KBM-7 (cell line): ENCODE measurements at places on chromosomes 4 and X.

- DNase-seq, result no peak
Observed at GRCh38 chrX:15157624-15158023, 112.3 kb downstream of the ASB9 start.

DNA sequence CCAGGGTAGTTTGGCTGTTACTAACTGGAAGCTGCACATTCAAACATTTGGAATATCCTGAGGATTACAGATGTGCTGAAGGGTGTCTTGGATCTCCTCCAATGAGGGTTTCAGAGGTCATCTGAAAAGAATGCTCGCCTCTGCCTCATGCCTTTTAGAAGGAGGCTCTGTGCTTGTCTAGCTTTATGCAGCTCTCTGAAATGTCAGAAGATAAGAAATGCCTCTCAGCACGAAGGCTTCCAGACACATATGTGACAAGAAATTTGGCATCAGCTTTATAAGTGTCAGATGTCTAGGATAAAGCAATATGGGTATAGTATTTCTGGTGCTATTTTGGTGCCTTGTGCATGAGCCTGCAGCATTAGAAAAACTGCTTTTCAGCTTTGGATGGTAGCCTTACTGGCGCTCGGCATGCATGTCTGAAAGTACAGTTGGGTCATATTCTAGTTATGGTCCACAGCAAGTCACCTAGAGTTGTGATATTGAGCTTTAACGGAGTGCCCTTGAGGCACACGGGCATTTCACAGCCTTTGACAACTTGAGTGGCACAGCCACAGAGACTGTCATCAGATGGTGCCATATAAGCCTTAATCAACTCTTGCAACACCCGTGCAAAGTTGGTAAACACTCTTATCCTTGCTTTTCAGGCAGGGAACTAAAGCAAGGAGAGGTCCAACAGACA is 70.8 kb upstream of the PGRMC2 start:
- no peak for DNase-seq

DNA sequence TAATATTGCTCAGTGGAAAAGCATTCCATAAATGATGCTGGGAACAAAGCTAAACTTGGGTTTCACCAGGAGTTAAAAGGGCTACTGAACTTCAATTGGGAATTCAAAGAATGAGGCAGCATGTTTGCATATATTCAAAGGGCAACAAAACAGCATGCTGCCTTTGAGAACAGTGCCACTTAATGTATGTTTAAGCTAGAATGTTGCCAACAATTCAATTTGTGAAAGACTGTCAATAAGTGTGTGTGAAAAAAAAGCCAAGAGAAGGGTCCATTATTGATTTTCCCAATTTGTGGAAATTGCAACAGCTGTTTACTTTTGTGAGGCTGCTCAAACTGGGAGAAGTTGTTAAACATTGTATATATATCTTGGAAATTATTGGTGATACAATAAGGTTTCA is 701.9 kb upstream of the ACTRT1 start:
- no peak for DNase-seq

GRCh38 chr4:102641793-102642192 is 119.0 kb downstream of the MANBA start:
- no peak for DNase-seq

DNA sequence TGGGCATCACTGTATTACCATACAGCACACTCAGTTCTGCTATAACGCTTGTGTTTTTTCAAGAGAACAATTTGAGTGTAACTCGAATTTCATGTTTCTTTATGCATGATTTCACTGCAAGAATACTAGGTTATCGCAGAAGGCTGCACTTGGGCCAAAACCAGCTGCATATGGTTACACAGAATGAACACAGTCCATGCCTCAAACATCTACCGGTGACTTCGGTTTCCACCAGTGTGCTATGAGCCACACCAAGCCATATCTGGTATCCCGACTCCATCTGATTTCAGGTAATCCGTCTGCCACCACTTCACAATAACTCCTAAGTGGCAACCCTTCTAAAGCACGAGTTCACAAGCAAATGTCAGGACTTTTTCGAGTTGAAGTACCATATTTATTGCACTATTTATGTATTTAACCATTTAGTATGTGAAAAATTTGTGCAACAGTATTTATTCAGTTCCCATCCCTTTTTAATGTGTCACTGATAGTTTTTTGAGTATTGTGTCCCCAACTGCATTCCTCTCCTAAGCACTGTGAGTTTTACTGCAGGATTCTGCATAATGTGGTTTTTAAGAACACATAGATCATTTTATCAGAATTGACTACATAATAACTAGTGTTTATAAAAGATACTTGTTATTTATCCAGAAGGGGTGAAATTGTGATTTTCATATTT is 111.8 kb downstream of the APBB2 start:
- DNase-seq, result no peak

- no peak for DNase-seq
Observed at GRCh38 chr4:13218326-13218958, 265.7 kb downstream of the RAB28 start.
